ENCODE measurements at places on chromosomes 1 and 21.

DNA sequence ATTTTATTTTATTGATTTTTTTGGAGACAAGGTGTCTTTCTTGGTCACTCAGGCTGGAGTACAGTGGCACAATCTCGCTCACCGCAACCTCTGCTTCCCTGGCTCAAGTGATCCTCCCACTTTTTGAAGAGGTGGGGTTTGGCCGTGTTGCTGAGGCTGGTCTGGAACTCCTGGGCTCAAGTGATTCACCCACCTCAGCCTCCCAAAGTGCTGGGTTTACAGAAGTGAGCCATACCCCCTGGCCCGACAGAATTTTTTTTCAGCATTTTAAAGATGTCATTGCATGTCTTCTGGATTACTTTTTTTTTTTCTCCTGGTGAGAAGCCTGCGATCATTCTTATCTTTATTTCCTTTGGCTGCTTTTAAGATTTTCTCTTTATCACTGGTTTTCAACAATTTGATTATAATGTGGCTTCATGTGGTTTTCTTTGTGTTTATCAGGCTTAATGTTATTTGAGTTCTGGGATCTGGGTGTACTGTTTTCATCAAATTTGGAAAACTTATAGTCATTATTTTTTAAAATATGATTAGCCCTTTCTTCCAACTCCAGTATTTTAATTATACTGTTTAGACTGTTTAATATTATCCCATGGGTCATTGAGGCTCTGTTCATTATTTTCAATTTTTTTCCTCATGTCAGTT is 23.1 kb upstream of the PTBP2 start:
- no peak for DNase-seq

DNA sequence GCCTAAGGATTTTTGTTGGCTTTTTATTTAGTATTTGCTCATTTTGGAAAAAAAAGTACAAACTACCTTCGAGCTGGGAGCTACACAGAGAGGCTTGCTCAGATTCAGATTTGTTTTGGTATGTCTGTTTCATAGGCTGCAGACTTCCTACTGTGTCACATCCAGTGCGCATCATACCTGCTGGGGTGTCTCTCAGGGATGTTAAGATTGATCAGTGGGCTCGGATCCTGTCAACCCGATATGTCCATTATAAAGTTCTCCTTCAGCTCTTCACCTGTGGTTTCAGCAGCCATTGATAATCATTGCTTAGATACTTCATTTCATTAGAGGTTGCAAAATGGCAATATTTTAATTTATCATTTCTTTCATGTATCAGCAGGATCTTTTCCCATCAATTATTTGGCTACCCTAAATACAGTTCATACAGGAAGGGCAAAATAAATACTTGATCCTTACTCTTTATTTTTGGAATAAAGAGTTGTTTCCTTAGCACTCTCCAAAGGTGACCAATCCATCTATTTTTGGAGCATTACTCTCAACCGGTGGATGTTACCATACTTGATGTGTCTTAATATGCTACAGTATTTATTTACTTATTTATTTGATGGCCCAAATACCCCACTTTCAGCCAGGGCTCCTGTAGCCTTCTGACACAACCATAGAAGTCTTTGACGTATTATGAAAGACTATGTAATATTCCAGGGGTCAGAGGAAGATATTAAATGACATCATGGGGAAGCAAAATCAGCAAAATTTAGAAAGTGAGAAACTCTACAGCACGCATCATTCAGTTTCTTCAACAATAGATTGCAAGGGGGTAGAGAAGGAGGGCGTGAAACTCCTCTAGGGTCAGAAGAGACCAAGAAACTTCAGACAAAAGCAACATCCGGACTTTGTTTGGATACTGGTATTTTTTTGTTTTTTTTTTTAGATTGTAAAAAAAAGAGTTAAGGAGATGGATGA is 55.3 kb upstream of the HNRNPU start:
- no peak for DNase-seq

DNA sequence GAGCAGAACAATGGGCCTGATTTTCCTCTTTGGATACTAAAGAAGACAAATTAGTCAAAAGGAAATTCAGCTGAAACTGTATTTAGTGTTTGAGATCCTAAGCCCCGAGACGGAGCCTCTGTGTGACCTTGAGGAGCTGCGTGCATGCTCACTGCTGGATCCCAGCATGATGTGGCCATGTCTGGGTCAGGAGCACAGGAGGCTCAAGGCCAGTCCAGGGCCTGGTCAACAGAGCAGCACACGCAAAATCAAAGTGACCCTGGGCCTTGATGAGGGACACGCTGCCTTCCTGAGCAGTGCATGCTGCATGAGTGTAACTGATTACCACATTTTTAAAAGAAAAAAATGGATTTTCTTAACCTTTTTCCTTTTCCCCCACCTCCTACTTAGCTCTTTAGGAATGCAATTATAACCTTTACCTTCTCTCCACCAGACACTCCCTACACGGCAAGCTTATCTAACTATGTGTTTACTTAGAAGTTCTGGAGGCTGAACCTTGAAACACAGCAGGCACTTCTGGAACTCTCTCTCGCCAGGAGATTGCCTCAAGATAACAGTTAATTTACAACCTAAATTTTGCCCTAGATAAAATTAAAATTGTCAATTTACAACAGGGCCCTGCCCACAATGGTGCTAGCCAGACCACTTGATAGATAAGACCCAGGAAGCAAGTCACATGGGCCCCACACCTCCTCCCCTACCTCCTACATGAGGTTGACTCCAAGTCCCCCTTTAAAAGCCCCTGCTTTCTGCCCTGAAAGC is 144.6 kb downstream of the LRIG2 start:
- no peak for DNase-seq

- no peak for DNase-seq
Measured at GRCh38 chr1:185541871-185542301, 192.3 kb upstream of the HMCN1 start.

GRCh38 chr1:47635111-47635510 is 197.3 kb downstream of the FOXD2 start:
- no peak for DNase-seq
